Stimulated activated CD4-positive, alpha-beta T cell treated with anti-CD3 and anti-CD28 coated beads, Interleukin-4, amount 100 ng/mL, for 1 hour (primary cell): ENCODE measurements at places on chromosomes 6 and 20.

GRCh38 chr20:61082720-61083119, 169.3 kb upstream of the CDH4 start:
- no peak for DNase-seq

DNA sequence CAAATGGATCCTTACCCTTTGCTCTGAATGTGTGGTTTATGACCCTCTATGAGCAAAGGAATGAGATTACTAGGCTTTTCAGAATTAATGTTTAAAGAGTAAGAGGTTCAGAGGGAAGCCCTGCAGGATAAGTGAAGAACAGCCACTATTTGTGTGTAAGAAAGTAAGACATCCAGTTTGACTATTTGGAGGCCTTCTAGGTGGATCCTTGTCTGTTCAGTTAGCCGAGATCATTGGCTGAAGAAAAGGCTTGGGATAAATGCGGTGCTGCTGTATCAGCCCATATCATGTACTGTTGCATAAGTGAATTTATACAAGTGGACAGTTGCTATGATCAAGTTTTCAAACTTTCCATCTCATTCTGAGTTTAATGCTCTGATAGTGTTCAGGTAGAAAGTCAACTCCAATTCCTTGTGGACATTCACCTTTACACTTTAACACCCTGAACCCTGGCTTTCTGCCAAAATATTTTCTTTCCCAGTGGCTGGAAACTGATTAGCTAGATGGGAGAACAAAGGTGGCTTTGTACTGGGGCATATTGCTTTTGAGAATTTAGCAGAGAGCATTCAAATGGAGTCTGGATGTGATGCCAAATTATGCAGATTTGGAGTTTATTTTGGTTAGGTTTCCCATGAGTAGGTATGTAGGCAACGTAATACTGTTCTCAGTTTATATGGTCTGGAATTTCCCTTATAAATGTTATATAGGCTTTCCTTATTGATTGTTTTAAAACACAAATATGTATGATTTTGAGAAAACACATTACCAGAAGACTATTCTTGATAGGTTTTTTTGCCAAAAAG, 15.0 kb downstream of the PARD6B start:
- DNase-seq, result no peak

GRCh38 chr20:23513164-23513563, 22.2 kb downstream of the CST8 start:
- no peak for DNase-seq

- no peak for DNase-seq
Observed at GRCh38 chr20:32849577-32849976, 9.1 kb upstream of the EFCAB8 start.

DNA sequence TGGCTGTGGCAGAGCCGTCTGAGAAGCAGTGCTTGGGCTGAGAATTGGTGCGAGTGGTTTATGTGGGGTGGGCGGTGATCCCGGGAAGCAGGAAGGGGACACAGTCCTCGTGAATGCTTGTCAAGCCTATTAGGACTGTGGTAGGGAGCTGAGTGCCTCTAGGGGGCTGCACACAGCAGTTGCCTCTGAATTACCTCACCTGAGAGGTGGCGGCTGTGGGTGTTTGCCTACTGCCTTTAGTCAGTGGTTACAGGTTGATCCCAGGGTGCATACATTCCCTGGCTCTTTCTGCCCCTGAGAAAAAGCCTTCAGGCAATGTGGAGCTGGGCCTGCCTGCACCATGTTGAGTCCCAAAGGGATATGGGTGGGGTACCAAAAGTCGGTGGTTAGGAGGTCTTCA, 5.2 kb downstream of the AP5S1 start:
- no peak for DNase-seq

GRCh38 chr6:119443993-119444641, 94.6 kb upstream of the MAN1A1 start:
- DNase-seq, result no peak

GRCh38 chr6:38306931-38307330, 332.8 kb downstream of the BTBD9 start:
- DNase-seq, result no peak

DNA sequence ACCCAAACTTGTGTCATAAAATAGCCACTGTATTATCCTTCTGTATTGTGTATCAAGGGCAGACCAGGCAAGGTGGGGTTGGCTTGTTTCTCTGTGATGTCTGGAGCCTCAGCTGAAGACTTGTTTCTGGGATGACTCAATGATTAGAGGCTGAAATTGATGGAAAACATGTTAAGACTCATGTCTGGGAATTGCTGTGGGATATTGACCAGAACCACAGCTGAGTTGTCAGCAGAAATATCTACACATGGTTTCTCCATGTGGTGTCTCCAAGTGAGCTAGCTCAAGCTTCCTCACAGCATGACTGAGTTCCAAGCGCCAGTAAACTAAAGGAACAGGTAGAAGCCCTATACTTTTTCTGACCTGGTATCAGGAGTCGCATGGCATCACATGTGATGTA, 128.5 kb upstream of the SYNDIG1 start:
- no peak for DNase-seq

DNA sequence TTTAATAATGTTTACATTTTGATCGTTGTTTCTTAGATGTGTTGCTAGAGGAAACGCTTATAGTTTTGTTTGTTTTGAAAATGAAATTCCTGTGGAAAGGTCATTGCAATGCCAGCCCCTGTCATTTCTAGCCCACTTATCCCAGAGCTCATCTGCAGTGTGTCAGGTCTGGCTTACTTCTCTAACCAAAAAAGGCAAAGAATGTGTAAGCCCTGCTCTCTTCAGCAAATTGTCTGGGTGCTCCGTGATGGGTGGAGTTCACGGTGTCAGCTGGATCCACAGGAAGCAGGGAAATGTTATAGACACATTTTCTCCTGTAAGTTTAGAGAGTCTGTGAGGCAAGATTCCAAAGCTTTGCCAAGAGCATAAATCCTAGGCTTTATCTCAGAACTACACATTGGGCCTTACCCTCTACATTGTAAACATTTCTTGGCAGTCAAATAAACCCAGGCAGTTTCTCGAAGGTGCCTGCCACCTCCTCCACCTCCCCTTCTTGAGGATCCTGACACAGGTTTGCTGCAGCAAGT, 50.9 kb downstream of the RPRD1B start:
- DNase-seq, result no peak

GRCh38 chr6:33343953-33344611, 26.5 kb upstream of the ZBTB22 start:
- no peak for DNase-seq

- no peak for DNase-seq
Observed at GRCh38 chr6:89385846-89386245, 26.2 kb downstream of the RRAGD start.

DNA sequence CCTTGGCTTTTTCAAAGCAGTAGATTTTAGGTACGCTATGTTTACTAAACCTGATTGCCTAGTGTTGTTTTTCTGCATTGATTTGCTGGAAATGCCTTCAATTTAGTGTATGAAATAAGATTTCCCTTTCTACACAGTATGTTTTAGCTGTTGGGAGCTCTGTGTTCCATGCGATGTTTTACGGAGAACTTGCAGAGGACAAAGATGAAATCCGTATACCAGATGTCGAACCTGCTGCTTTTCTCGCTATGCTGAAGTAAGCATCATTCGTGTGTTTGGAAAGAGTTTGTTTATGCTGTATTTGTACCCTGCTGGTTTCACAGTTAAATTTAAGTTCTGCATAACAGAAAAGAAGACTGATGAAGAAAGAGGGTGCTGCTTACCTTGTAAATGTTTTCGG, 1.9 kb downstream of the BTBD3 start:
- DNase-seq, result no peak

DNA sequence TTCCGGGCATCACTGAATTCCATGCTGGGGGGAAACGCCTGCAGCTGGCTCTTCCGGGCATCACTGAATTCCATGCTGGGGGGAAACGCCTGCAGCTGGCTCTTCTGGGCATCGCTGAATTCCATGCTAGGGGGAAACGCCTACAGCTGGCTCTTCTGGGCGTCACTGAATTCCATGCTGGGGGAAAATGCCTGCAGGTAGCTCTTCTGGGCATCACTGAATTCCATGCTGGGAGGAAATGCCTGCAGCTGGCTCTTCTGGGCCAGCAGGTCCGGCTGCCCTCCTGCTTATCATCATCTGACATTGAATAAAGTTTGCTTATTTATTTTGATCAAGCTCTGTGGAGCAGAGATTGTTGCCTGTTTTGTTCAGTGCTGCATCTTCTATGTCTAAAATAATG, 355.1 kb downstream of the SMOC2 start:
- no peak for DNase-seq

GRCh38 chr6:21222656-21223055, 370.9 kb upstream of the SOX4 start:
- DNase-seq, result no peak

GRCh38 chr6:89350281-89350966, 2.1 kb downstream of the UBE2J1 start:
- no peak for DNase-seq

DNA sequence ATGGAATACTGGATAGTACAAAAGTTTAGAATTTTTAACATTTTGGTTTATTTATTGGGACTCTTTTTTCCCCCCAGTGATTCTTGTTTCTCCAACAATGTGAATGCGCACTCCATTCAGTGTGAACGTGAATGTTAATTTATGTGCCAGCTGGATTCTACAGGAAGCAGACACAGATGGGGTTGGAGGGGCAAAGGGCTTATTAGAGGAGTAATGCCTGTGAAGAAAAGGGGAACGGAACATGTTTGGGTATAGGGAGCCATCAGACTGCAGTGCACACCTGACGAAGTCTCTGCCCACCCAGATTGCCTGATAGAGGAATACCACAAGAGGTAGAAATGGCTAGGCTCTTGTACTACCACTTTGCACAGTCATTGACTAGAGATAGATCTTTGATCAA, 48.2 kb downstream of the PTPRA start:
- DNase-seq, result no peak

- no peak for DNase-seq
Observed at GRCh38 chr6:75223428-75223827, 17.6 kb upstream of the COL12A1 start.

DNA sequence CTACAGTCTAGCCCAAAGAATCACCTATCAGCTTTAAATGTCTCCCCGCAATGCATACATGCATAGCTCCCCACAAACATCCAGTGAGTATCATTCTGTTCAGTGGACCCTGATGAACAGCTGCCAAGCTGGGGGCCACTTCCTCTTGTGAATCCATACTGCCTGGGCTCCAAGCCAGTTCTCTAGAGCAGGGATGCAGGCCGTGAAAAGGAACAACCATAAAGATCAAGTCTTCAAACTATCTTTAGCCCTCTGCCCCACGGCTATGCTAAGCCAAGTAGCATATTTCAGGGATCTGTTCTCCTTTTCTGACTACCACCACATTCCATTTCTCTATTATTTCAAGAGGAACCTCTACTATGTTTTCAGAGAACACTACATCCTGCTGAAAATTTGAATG, 191.7 kb upstream of the BTBD3 start:
- DNase-seq, result no peak

- DNase-seq, result no peak
Observed at GRCh38 chr6:2966347-2966746, 5.0 kb downstream of the SERPINB6 start.

DNA sequence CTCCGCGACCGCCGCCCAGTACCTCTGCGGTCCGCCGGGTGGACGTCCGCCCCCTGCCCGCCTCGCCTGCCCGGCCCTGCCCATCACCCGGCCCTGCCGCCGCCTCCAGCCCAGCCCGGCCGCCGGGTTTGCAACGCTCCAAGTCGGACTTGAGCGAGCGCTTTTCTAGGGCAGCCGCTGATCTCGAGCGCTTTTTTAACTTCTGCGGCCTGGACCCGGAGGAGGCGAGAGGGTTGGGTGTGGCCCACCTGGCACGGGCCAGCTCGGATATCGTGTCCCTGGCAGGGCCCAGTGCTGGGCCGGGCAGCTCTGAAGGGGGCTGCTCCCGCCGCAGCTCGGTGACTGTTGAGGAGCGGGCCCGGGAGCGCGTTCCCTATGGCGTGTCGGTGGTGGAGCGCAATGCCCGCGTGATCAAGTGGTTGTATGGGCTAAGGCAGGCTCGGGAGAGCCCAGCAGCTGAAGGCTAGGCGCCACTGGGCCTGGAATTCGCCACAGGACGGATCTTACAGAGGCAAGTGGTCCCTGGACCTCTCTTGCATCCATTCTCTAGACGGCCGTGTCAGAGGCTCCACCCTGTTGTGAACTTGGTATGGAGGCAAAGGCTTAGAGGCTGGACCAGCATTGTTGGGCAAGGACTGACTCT, 11.8 kb downstream of the FAM110A start:
- no peak for DNase-seq

DNA sequence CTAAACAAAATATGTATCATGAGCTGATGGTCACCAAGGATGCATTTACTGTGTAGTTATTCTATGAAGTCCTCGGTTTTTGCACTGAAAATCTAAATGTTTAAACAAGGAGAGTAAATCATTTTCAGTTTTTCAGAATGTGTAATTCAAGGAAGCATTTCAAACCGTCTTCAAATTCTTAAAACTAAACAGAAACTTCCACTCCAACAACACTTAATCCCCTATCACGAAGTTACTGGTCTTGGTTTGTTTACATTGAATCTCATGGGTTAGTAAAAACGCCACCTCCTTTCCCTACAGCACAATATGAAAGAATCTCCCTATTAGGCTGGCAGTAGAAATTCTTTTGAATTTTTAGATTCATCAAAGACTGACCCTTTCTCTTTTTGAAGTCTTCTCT, 192.9 kb downstream of the AIG1 start:
- DNase-seq, result no peak

GRCh38 chr6:84771125-84771755, 6.8 kb upstream of the TBX18 start:
- no peak for DNase-seq

GRCh38 chr20:62758226-62758912, 37.9 kb upstream of the MRGBP start:
- DNase-seq, result no peak

- no peak for DNase-seq
Observed at GRCh38 chr20:47262365-47263013, 94.0 kb downstream of the ZMYND8 start.

- DNase-seq, result no peak
Observed at GRCh38 chr6:118804091-118804490, 89.9 kb upstream of the ASF1A start.
